ENCODE measurements at places on chromosomes 5 and 9.

DNA sequence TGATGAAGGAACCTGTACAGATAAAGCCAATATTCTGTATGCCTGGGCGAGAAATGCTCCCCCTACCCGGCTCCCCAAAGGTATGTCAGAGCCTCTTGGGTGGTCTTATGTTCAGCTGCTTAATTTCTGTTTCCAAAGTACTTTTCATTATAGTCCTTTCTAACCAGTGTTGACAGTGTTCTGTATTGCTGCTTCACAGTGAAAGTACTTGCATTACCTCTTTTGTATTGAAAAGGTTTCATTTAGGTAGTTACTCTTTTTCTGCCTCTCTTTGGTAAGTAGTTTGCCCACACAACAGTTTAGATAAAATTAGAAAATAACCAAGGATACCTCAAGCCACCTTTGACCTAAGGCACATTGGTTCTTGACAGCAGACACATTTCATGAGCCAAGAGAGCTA lies 169.9 kb downstream of the PAM start:
- no peak for DNase-seq

DNA sequence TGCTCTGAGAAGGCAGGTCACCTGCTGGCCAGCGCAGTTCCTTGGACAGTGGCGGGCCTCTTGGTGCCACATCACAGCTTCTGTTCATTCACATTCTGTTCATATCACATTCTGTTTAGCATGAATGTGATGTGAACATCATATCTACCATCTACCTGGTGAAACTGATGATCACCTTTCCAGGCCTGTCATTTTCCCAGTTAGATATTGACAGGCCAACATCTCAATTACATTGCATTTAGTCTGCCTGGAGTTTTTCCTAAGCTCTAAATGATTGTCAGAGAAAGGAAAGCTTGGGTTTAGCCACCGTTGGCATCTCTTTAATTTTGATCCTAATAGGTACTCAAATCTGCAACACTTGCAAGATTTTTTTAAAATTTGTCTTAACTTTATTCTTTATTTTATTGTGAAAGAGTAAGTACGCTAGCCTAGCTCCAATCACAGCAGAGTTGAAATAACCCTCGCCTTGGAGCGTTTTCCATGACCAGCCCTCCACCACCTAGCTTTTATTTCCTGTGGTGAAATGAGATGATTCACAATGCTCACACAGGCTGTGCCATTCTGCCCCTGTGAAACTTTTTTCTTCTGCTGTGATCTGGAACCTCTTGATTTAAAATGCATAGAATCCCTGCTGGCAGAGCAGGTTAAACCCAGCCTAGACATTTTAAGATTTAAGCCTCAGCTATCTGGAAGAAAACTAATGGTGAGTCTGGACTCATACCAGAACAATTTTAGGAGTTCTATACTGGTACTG lies 225.0 kb downstream of the ESM1 start:
- DNase-seq = no peak

DNA sequence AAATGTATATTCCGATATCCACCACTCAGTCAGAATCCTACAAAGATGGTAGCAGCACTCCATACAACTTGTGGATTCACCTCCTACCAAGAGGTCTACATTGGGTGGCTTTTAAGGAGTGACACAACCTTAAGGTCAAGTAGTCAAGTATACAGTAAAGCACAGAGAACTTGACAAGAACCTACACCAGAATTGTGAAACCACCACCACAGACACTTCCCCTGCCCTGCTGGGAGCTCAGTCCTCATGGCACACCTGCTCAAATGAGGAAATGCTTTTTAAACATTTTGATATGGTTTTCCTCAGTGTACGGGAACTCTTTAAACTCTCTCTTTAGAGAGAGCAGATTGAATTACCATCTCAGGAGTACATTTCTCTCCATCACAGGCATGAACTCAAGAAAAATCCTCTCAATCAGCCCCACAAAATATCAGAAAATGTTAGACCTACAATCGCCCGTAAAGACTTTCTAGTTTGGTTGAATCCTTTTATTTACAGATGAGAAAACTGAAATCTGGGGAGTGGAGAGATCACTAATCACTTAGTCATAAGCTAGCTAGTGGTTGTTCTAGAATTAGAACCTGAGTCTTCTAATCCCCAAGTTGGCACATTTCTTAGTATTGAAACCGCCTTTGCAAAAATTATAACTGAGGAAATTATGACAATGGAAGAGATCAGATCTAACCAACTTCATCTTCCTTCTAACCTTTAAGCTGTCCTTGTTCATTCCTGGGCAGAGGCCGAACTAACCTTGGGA lies 38.5 kb upstream of the NR4A3 start:
- no peak for DNase-seq

- DNase-seq = no peak
Observed at GRCh38 chr5:88474574-88474973, 205.9 kb upstream of the TMEM161B start.

- no peak for DNase-seq
Observed at GRCh38 chr5:54965806-54966205, 19.6 kb downstream of the ESM1 start.

- no peak for DNase-seq
Observed at GRCh38 chr9:131420980-131421624, 27.2 kb downstream of the PRRC2B start.

DNA sequence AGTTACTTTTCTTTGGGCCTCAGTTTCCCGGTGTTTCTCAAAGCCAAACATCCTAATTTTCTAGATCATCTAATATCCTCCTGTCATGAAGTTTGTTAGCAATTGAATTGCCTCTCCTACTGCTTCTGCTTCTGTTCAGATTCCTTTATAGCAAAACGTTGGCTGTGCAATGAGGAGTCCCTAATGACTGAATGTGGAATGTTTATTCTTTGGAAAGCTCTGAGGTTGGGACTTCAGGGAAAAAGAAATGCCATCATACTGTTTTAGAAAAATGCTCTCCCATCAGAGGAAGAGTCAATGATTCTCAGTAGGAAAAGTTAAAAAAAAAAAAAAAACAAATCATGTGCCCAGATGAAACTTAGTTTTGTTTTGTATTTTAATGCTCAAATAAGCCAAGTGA lies 268.7 kb upstream of the PAPPA start:
- no peak for DNase-seq

DNA sequence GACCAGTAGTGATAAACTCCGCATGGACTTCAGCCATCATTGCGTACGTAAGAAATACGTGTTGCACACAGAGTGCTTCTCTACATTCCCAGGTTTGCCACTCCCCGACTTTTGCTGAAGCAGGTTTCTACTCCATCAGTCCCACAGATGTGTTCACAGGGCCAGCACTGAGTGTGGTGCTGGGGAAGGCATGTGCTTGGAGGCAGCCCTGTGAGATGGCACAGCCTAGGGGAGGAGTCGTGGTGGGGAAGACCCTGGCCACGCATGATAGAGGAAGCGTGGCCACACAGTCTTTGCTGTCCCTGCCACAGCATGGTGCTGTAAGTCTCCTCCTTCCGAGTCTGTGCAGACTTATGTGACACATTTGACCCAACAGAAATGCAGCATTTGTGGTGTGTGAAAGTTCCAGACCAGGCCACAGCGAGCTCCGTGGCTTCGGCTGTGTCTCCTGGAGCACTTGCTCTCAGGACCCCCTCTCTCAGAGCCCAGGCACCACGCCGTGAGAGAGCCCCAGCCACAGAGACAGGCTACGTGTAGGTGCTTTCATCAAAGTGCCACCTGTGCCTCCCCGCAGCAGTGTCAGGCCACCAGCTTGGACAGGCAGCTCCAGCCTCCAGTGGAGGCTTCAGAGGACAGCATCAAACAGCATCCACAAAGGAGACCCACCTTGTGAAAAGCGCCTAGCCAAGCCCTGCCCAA lies 197.8 kb downstream of the AUH start:
- DNase-seq = no peak

DNA sequence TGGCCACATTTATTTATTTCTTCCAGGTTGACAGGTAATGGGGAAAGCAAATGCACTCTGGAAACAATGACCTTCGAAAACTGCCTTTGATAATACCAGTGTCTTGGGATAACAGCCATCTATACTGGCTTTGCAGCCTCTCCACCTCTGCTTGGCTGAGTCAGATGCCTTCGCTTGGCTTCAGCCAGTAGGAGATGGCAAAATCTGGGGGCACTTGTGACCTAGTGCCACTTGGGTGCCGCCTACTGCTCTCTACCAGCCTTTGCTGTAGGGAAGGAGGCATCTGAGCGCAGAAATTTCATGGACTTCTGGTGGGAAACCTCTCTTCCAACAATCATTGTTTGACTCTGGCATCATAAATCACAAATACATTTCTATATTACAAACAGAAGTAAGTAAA lies 21.8 kb downstream of the FYB1 start:
- no peak for DNase-seq

DNA sequence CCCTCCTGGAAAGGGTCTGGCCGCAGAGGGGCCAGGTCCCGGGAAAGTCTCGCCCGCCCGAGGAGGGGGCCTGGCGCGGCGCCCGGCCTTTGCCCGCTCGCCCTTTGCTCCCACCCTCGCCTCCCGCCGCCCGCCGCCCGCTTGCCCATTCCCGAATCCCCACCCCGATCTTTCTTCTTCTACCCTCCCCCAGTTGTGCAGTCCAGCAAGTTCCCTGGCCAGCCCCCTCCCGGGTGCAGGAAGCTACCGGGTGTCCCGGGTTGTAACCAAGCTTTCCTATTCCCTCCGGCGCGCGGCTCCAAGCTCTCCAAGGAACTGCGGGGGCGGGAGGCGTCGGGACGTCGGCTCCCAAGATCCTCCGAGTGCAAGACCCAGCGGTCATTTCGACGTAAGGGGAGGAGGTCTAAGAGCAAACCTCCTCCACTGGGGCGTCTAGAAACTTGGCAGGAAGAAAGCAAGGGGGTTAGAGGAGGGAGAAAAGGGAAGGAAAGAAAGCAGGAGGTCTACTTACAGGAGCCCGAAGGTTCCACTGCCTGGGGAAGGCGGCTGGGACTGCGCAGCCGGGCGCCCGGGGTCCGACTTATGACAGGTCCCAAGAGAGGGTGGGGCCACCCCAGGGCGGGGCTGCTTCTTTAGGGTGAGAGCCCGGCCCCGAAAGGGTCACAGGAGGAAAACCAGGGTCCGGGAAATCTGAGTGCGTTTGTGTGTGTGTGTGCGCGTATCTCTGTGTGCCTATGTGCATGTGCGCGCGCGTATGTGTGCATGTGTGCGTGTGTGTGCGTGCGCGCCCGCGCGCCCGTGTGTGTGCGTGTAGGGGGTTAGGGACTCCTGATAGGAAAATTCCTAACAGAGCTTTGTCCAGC lies at the start of gene PTGR1:
TSS of gene PTGR1 (minus strand) at position 556 of the 863 bp plus-strand sequence. CDS start 2,225 bp downstream, outside the sequence.
- DNase-seq = peak; percentile 78

GRCh38 chr5:61619777-61620518 lies 287.9 kb downstream of the ZSWIM6 start:
- DNase-seq = no peak

GRCh38 chr9:87513161-87513560 lies 15.5 kb downstream of the DAPK1 start:
- DNase-seq = no peak

- no peak for DNase-seq
Observed at GRCh38 chr5:149485655-149486615, 65.3 kb downstream of the CSNK1A1 start.

DNA sequence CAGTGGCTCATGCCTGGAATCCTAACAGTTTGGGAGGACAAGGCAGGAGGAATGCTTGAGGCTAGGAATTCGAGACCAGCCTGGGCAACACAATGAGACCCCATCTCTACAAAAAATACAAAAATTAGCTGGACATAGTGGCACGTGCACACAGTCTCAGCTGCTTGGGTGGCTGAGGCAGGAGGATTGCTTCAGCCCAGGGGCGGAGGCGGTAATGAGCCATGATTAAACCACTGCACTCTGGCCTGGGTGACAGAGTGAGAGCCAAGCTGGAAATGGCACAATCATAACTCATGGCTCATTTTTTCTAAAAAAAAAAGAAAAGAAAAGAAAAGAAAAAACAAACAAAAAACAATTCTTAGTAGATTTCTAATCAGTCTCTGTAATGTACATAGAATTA lies 446.2 kb downstream of the ELAVL2 start:
- no peak for DNase-seq

- DNase-seq = no peak
Observed at GRCh38 chr9:137694236-137694959, 75.6 kb downstream of the EHMT1 start.

- DNase-seq = no peak
Observed at GRCh38 chr5:83265318-83265717, 188.0 kb downstream of the XRCC4 start.

GRCh38 chr5:179307013-179307800 lies 38.1 kb downstream of the ADAMTS2 start:
- no peak for DNase-seq

GRCh38 chr9:98241357-98242300 lies 13.8 kb downstream of the TBC1D2 start:
- no peak for DNase-seq

DNA sequence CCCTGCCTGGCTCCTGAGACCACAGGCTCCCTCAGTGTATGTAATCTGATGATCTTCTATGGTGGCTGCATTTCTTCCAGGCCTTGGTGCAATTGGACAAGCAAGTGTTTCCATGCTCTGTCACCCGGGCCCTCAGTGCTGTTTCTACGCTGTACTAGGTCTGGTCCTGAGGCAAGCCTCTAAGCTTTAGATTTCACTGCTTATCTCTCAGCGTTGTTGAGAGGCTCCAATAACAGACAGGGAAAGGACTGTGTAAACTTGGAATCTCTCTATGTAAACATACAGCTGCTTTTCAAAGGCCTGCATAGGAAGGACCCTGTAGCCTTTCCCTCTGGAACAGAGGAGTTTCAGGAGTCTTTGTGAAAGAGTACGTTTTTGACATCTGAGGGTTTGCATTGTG lies 38.6 kb upstream of the NFIB start:
- DNase-seq = peak; percentile 10

DNA sequence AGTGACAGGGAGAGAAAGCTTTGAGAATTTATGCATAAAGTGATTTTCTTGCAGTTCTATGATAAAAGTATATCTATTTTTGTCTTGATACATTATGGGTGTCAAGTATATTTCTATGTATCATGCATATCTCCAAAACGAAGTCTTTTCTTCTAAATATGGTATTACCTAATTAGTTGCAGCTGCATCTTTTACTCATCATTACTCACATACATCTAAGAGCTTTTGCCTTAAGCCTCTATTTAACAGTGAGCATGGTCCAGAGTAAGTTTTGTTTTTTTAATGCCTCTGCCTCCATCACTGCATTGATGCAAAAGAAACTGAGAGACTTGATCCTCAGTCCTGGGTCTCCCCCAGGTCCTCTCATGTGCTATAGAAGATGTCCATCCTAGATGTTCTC lies 40.0 kb upstream of the SMC5 start:
- DNase-seq = no peak

GRCh38 chr5:173577166-173577565 lies 39.3 kb downstream of the BOD1 start:
- no peak for DNase-seq

DNA sequence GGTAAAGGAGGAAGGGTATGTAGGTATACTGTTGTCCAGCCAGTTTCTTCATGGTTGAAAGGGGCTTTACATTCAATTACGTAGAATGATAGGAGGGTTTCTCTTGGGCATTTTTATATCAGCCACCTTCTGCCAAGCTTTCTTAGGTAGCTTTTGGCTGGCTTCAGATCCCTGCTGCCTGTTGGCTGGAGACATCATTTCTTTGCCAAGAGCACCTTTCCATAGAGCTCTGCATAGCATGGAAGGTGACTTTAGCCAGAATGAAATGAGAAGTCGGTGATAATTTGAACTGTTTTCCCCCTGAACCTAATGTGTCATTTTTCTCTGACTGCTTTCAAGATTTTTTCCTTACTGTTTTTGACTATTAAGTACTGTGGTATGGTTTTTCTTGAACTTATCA lies 26.9 kb downstream of the TMEFF1 start:
- DNase-seq = no peak

Data from SK-N-DZ (cell line).